Renal pelvis (tissue), 12 donors: ENCODE measurements at places on chromosomes 7 and 10.

DNA sequence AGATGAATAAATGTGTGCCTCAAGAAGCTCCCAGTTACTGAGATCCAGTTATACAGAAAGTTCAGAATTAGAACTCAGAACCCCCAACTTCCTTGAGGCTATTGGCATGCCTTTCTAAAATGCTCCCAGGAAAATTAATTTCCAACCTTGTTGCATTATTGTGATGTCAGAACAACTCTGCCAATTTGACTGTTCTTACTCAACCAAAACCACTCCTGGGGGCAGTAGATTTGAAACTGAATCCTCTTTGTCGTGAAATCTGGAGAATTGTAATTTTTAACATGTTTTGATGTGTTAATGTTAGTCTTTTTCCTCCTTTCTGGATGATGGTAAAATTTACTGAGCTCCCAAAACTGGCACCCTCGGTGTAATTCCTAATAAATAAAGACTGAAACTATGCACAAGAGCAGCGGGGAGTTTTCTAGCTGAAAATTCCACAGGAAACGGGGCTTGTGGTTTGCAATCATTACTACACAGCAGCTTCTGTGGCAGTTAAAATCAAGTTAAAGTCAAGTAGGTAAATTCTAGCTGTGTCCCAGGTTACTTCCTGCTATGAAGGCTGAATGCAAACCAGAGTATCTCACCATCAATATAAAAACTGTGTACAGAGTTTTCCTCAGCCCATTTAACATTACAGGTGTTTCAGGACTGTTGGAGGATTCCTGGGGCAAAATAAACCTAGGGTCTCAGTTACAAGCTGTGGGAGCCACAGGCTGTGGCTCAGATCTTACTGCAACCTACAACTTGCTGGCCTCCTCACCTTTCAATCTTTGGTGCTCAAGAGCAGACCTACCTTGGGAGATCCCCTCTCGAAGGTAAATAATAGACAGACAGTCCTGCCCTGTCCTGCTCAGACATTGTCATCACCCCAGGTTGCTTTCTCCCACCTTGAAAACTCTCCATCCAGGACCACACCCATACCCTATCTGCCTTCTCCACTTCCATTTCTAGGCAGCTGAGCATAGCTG, 156.3 kb upstream of the KMT2E start:
- DNase-seq, result no peak

- no peak for DNase-seq
These were observed 335.4 kb upstream of the MGMT start for GRCh38 chr10:129131457-129132132.

DNA sequence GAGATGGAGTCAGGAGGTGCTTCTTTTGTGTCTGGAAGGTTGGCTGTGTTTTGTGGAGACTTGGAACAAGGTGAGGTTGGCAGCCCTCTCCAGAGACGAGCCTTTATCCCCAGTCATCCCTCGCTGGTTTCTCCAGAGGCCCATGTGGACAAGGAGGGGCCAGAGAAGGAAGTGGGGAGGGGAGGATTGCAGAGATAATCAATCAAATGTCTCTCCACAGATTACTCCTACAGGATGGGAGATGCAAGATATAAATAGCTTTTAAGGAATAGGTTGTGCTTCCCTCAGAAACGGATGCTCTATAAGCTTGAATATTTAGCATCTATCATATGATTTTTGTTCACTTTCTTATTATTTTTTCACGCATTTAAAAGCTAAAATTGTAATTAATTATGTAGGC, 70.4 kb upstream of the VWDE start:
- no peak for DNase-seq

GRCh38 chr10:116995648-116996047, 9.3 kb downstream of the SHTN1 start:
- DNase-seq, result no peak

GRCh38 chr7:151672716-151673115, 153.0 kb upstream of the RHEB start:
- DNase-seq, result no peak

DNA sequence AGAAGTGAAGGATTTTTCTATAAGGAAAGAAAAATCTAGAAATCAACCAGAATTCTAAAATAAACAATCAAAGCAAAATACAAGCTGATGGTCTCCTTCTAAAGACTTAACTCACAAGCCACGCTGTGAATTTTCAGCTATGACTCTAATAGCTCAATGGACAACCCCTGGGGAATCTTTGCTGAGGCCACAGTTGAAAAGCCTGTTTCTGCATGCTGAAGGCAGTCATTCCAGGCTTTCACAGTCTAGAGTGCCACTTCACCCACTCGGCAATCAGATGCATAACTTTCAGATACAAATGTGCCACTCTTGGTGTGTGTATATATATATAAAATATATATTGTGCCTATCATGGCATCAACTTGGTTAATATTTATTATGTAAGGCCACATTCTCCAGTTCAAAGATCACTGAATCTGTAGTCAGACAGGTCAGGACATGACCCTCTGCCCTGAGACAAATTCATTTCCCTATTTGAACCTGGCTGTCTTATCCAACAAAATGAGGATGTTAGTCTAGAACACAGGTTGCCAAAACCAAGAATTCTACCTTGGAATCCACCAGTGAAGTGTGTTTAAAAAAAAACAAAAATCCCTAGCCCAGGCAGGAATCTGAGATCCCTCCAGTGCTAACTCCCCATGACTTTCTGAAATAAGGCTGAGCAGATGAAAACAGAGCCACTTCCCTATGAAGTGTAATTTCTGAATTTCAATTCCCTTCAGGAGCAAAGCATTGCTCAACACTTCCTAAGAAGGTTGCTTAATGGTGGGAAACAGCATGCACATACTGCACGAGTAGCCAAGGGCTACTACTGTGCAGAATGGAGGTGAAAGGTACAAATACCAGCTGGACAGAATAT, 9.9 kb downstream of the LIPA start:
- DNase-seq, result no peak

DNA sequence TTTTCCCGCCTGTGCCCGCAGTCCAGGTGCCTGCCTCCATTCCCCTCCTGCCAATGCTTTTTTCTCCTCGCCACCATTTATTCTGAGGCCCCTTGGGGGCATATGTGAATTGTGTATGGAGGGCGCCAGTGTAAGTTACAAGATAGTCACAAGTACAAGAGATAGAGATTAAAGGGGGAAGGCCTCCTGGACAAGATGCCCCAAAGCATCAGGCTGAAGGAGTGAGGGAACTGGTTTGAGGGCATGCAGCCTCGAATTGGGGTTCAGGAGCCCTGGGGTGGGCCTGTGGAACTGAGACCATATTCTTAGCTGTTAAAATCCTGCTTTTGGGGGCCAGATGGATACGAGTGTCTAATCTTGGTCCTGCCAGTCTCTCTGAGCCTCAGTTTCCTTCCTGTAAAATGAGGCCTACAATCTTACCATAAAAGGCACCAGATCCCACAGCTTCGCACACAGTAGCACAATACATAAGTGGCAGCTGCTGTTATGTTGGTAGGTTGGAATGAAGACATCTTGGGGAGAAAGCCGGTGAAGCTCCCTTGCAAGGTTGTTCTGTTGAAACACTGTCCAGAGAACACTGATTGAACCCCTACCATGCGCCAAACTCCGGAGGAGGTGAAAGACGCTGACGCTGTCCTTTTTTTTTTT, 545 bp upstream of the COMTD1 start:
- DNase-seq, result no peak

DNA sequence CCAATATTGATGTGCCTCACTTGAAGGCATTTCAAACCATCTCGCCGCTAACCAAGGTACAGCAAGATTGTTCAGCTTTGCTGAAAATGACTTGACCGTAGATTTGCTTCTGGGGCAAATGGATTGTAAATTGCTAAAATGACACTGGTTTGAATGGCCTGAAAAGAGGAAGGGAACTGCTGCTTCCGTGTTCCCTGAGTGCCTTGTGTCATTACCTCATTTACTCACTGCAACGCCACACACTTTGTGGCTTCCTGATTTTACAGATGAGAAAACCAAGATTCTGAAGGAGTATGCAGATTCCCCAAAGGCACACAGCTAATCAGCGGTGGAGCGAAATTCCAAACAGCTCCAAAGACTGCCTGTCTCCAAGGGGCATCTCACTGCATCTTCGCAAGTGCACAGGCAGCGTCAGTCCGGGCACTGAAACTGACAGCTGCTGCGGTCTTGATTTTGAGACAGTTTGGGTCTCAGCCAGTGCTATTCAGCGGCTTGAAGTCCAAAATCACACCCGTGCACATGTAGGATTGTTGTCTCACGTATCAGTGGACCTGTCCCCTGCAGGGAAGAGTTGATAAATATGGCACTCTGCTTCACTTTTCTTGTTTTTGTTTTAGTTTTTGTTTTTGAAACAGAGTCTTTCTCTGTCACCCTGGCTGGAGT, 290.9 kb downstream of the DPP6 start:
- DNase-seq, result no peak

- no peak for DNase-seq
These were observed 134.6 kb upstream of the TCF7L2 start for GRCh38 chr10:112815269-112816032.

GRCh38 chr10:92047215-92047614, 123.6 kb downstream of the BTAF1 start:
- DNase-seq, result no peak

GRCh38 chr7:42511027-42511426, 274.0 kb upstream of the GLI3 start:
- DNase-seq, result no peak

- no peak for DNase-seq
These were observed 26.7 kb downstream of the IQCE start for GRCh38 chr7:2585446-2585845.

- no peak for DNase-seq
These were observed 82.1 kb downstream of the CPEB3 start for GRCh38 chr10:92208736-92209135.

GRCh38 chr10:132815168-132815857, 29.4 kb upstream of the NKX6-2 start:
- DNase-seq, result no peak

- DNase-seq, result no peak
These were observed 719 bp upstream of the PGAM2 start for GRCh38 chr7:44066111-44066460.

GRCh38 chr7:54812756-54813322, 53.8 kb upstream of the SEC61G start:
- no peak for DNase-seq

DNA sequence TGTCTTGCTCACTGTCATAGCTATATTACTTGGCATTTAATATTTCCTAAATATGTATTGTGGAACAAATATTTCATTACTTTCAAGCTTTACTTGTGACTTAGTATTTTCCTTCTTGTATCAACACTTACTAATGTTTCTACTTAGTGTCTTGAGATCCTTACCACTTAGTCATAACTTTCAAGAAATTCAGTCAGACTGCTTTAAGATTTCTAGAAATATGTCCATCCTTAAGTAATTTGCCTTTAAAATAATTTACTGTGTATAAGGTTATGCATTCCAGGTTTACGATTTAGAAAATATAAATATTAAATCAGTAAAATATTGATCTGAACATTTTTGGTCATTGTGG, 87.3 kb upstream of the CSTF2T start:
- DNase-seq, result no peak

DNA sequence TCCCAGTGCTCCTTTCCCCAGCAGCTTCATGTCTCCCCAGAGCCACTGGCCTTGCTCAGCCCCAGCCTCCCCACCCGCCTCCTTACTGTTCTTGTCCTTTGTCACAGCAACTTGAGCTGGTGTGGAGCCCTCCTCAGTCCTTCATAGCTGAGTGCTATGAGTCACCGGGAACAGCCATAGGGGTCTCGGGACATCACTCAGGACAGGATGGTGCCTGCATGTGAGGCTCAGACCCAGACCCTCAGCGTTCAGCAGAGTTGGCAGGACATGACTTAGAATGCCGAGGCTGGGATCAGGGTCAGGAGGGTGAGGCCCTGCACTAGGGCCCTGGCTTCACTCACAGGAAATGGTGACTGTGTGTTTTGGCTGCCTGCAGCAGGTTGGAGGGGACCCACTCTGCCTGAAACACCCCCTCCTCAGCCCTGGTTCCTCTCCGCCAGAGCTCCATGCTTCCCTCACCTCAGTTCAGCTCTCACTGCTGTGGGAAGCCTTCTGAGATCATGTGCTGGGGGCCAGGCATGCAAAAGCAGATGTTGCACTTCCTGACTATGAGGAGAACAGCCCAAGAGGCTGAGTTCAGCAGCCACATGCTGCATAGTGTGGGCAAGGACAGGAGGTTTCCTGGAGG, 40.7 kb upstream of the GJD4 start:
- DNase-seq, result no peak

DNA sequence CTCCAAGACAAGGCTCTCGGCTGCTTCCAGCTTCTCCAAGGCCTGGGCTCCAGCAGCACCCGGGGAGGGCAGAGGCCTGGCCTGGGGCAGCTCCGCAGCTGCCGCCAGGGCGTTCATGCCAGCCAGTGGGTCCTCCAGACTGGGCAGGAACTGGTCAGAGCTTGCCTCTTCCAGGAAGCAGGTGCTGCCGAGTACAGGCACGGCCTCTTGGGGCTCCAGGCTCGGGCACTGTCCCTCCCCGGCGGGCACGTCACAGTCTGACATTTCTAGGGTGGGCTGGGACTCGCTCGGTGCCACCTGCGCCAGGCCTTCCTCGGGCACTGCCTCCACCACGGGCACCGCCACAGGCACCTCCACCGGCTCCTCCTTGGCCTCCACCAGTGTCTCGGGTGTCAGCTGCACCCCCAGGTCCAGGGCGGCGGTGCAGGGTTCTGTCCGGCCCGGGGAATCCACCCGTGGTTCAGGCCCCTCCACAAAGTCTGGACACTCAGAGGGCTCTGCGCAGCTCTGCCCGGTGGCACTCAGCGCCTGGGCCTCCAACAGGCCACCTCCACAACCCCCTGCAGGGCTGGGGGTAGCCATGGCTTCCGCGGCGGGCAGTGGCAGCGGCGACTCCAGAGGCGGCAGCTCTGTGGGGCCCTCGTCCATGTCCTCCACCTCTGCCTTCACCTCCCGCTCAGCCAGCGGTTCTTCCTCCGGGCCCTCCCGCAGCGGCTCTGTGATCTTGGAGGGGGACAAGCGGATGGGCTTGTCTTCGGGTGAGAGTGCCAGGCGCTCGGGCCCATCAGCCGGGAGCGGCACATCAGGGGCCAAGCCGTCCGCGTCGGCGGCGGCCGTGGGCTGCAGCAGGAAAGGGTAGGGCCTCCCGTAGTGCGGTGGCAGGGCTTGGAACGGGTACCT, 52.9 kb downstream of the TNRC18 start:
- DNase-seq, result no peak

- no peak for DNase-seq
These were observed 82.4 kb downstream of the DLG5 start for GRCh38 chr10:77844177-77844576.
